NCI-H460 (cell line): ENCODE measurements at places on chromosomes 6 and 20.
A peak's percentile ranks its signal among the peaks of the same experiment; 100 is the strongest.

- DNase-seq: no peak
These were observed 7.0 kb upstream of the APMAP start for GRCh38 chr20:24999568-24999967.

GRCh38 chr6:169048185-169048864, 205.3 kb downstream of the THBS2 start:
- DNase-seq: no peak

GRCh38 chr6:34445313-34445860, 19.5 kb upstream of the RPS10 start:
- DNase-seq: no peak

DNA sequence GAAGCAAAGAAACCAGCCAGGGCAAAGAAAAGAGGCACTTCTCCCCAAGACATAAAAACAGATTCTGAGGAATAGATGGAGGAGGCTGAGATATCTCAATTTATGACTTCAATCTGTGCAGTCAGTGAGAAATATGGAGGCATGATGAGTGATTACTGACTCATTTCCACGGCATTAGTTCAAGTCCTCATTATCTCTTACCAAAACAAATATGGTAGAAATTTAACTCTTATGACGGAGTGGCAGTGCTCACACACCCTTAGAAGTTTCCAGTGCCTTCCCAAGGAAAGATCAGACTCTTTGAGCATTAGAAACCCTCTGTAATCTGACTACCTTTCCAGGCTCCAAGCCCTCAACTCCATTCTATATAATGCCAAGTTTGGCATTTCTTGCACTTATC, 364.1 kb downstream of the ARHGAP18 start:
- no peak for DNase-seq

GRCh38 chr20:46851746-46852145, 42.9 kb upstream of the EYA2 start:
- no peak for DNase-seq

- peak; percentile 42 for DNase-seq
These were observed 55.1 kb downstream of the MYLK4 start for GRCh38 chr6:2695454-2696095.

DNA sequence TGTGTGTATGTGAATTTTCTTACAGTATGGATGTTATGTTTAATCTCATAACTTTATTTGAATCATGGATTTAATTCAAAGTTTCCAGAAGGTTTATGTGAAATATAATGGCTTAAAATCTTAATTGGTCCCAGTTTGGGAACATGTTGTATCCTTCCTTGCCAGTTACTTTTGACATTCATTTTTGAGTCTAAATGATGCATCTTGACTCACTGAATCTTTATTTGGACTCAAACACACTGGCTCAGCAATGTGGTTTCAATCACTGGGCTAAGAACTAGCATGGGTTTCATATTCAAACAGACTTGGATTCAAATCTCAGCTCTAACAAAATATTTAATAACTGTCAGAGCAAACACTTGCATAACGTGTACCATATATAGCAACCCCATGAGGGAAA, 25.9 kb upstream of the TFAP2B start:
- no peak for DNase-seq

DNA sequence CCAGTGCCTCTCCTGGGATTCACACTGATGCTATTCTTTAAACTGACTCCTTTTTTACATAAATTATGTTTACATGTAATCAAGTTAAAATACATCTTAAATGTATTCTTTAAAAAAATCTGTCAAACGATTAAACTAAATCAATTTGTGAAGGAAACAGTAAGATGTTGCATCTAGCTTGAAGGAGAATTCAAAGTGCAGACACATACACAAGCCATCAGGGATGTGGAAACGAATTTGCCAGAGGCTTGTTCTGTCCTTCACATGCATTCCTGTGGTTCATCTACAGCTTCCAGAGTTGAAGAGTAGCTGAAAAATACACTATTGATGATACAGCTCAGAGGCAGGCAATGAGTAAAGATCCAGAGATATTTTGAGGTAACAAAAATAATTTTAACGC, 7.3 kb upstream of the BPIFB3 start:
- no peak for DNase-seq

DNA sequence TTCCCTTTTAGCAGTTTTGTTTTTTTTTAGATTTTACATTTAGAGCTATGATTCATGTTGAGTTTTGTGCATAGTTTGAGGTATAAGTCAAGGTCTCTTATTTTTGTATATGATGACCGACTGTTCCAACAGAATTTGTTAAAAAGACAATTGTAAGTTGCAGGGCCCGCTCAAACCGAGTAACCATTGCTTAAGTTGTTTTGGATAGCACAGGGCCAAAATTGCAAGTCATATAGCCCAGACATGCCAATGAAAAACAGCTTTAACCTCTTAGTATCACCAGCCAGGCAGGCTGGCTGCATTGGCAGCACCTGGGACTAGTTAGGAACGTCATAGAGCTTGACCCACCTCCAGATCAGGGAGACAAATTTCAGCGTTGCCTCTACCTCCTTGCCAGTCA, 47.3 kb downstream of the PFDN4 start:
- DNase-seq: no peak

DNA sequence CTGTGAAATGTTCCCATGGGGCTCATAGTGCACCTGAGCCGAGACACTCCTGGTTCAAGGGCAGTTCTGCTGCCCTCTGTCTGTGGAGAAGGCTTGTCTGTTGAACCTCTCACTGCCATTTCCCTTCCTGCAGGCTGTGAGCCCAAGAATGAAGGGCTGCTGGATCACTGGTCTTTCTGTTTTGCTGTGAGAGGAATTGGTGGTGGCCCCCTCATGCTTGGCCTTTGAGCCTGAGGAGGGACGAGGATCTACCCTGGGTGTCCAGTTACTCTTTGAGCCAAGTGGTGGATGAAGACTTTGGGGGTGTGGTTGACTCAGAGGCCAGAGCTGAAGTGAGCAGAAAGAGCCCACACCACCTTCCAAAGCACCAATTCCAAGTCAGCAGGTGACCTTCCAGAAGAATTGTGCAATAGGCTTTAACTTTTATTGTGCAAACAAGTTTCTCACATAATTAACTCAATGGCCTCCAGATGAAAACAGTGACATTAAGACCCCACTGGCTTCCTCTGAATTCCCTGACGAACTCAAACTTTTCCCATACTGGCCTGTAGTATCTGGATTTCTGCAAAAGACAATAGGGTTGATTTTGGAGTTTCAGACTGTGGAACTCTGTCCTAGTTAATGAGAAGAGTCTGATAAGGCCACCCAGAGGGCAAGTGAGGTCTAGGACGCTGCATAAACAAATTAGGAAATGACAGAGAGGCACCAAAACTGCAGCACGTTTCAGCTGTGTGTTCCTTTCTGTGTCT, 101.5 kb downstream of the PHACTR3 start:
- DNase-seq: no peak

DNA sequence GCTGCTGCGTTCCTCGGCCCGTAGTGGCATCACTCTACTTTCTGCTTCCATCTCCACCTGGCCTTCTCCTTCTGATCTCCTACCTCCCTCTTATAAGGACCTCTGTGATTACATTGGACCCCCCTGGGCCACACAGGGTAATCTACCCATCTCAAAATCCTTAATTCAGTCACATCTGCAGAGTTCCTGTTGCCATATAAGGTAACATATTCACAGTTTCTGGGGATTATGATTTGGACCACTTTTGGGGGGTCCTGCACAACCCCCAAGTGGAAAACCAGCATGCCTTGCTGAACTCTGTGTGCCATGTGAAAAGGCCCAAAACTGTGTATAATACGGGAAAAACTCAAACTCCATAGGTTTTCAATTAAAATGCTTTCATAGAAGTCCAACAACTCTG, 51.1 kb downstream of the LY86 start:
- DNase-seq: no peak

DNA sequence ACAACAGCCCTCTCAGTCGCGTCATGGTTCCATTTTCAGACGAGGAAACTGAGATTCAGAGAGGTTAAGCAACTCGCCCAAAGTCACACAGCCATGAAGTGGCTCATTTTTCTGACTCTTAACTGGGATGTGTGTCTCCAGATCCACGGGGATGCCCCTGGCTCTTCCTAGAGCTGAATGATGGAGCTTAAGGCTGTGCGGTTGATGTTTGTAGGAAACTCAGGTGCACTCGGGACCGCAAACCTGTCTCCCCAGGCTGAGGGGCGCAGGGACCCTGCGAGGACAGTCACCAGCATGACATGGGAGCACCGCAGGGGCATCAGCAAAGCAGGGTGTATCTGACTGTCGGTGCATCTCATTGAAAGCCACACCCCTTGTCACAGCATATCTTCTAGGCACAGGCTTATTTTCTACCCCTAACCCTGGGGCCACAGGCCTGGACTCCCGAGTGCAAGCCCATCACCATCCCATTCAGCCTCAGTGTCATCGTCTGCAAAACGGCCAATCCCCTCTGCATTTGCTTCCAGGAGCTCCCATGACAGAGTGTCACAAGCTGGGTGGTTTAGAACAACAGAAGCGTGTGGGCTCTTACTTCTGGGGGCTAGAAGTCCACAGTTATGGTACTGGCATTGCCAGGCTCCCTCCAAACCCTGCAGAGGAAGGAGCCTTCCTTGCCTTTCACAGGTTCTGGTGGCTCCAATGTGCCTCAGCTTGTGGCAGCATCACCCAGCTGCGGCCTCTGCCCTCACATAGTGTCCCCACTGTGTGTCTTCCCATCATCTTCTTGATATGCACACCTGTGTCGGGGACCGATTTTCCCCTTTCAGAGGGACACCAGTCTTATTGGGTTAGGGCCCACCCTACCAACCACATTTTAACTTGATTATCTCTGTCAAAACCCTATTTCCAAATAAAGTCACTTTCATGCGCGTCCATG, 9.9 kb upstream of the ARHGAP40 start:
- no peak for DNase-seq

GRCh38 chr20:38296433-38296832, 7.5 kb upstream of the BPI start:
- DNase-seq: no peak

DNA sequence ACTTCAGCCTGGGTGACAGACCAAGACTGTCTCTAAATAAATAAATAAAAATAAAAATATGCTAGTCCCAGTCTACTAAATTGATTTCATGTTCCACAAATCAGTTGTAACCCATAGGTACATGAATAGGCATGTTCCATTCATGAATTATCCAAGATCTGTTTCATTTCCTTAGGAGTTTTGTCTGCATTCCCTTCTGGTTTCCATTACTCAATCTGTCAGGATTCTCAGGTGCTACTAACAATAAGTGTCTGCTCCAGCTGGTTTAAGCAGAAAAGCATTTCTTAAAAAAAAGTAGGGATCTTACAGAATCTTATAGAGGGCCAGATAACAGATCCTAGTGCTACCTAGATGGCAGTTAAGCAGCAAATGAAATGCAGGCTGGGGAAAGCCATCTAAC, 15.6 kb upstream of the PKIG start:
- DNase-seq: no peak

DNA sequence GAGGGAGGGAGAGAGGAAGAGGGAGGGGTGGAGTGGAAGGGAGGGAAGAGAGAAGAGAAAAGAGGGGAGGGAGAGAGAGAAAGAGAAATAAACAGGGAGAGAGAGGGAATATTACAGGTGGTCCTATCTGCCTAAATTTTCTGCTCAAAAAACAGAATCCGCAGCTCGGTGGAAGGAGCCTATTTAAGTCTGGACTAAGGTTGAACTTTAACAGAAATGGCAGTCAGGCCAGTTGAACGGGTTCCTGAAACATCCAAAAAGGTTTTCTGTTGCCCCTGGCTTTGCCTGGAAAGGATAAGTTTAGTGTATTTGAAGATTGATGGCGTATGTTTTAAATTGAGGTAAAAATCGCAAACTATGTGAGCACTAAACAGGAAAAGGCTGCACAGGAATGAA, 2.2 kb downstream of the TFAP2B start:
- no peak for DNase-seq
